ENCODE measurements at places on chromosomes 16 and 17.
A peak's percentile ranks its signal among the peaks of the same experiment; 100 is the strongest.

- no peak for DNase-seq
These were observed 24.2 kb downstream of the ZNF652 start for GRCh38 chr17:49337884-49338283.

- DNase-seq, result no peak
These were observed 115.6 kb downstream of the GNAO1 start for GRCh38 chr16:56306690-56307533.

DNA sequence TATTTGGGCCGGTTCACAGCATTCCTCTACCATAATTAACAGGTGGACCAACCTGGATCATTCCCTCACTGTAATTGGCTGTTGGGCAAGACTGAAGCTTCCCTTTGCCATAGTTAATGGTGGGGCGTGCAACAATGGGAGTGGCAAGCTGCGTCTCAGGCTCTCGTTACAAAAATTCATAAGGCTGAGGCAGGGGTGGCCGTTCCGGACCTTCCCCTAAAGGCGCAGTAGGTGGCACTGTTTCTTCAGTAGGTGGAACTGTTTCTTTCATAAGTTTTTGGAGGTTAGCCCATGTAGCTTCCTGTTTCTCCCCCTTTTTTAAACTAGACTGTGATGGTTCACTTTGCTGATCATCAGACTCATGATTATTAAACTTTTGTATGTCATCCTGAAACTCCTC lies 17.0 kb upstream of the TMC5 start:
- DNase-seq, result no peak

- no peak for DNase-seq
These were observed 64.3 kb downstream of the CENPV start for GRCh38 chr17:16288860-16289571.

DNA sequence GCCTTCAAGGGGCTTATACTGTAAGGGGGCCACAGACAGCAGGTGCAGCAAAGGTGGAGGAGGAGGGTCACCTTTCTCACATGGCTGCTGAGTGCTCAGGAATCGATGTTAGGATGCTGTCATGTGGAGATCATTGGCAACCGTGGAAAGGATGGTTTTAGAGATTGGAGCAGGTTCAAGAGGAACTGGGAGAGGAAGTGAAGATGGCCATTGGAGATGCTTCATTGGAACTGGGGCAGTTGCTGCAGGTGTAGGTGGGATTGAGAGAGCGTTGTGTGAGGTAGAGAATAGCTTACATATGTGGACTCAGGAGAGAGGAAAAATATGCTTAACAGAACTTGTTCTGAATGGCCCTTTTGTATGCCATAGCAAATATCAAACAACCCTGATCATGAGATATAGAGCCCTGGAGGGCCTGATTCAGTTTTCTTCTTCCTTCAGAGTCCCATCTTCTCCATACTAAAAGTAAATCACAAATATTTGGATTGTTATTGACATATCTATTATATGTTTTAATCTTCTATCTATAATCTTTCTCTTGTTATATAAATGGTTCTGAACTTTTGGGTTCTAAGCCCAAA lies 40.8 kb downstream of the LDHD start:
- no peak for DNase-seq

GRCh38 chr17:40563220-40564052 lies 1.8 kb downstream of the CCR7 start:
- peak; percentile 45 for DNase-seq

DNA sequence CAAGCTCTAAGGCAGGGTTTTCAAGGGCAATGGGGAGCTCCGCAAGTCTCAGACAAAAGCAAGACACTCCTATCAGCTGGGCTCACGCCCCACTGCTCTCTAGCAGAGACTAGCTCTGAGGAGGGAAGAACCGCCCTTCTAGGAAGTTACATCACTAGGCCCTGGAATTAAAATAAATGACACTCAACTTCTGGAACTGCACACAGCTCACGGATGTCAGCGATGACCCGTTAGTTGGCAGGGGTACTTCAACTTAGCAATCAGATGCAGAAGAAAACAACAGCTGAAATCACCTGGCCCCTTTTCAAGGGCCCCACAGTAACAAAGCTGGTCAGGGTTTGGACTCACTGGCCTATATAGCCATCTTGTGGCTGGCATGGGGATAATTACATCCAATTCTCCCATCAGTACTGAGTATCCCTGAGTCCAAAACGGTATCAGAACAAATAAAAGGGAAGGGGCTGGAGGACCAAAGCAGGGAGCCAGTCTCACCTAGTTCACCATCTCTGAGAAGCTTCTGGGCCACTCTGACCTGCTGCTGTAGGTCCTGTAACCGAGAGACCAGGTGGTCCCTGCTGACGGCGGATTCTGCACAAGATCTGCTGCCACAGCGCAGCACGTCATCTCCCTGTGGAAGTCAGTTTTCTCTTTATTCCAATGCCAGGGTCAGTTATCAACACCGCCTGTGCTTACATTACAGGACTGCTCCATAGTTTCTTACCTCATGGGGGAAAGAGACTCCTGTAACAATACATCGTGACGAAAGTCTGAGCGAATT lies 22.2 kb downstream of the SERPINF1 start:
- DNase-seq, result peak; percentile 76
